Activated CD4-positive, alpha-beta T cell treated with anti-CD3 and anti-CD28 coated beads, Interleukin-2, amount 50 U/mL, for 1 hour (primary cell): ENCODE measurements at places on chromosomes 2 and 18.

DNA sequence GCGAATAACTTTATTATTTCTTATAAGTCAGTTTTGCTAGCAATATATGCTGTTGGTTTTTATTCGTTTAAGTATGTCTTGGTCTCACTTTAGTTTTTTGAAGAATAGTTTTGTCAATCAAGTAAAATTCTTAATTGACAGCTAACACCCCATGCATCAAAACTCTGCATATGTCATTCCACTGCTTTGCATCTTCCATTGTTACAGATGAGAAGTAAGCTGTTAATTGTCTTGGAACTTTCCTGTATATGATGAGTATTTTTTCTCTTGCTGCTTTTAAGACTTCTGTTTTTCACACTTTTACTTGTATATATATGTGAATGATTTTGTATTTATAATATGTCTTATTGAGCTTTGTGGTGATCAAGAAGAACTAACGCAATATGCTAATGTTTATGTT lies 1048.4 kb downstream of the CNTNAP5 start:
- DNase-seq: no peak

DNA sequence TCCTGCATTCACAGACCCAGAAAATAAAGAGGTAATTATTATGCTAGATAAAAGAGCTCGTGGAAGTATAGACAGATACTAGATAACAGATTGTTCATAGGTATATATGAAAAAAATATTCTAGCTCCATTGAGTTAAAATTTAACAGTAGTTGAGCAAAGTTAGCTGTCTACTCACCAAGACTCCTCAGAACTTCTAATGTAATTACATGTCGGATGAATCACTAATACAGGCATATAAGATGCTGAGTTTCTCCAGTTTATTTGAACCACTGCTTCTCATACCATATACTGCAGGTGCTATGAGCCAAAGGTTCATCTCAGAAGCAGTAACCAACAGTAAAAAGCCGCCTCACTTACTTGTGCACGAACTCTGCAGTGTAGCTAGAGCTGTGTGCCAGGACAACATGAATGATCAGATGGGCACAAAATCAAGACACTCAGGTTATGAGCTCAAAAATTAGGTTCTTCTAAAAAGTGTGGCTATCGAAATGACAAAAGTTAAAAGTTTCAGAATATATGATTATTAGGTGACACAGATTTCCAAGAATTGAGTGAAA lies 373.4 kb downstream of the NCKAP5 start:
- no peak for DNase-seq

- DNase-seq: no peak
Observed at GRCh38 chr2:106044021-106044420, 150.1 kb downstream of the UXS1 start.

DNA sequence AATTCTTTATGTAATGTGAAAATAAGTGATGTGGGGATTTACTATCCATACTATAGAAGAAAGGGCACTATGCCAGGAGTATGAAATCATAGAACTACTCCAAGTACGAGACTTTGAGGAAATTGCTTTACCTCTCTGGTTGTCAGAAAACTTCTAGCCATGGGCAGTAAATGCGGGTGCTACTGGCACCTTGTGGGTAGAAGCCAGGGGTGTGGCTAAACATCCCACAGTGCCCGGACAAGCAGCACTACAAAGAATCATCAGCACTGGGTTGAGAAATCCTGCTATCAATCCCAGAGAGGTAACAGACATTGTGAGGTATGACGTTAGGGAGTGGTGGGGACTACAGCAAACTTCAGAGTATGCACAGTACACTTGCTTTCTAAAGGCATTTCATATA lies 453.5 kb upstream of the TNP1 start:
- no peak for DNase-seq

GRCh38 chr2:72144274-72144631 lies 3.4 kb downstream of the CYP26B1 start:
- DNase-seq: no peak

- no peak for DNase-seq
Observed at GRCh38 chr18:79986726-79987125, 1.6 kb downstream of the TXNL4A start.

DNA sequence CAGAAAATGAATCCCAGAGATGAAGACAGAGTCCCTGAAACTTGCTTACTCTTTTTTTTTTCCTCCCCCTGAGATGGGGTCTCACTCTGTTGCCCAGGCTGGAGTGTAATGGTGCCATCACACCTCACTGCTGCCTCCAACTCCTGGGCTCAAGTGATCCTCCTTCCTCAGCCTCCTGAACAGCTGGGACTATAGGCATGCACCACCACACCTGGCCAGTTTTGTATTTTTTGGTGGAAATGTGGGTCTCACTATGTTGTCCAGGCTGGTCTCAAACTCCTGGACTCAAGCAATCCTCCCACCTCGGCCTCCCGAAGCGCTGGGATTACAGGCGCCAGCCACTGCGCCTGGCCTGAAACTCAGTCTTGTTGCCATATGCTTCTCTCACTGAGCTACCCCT lies 27.8 kb downstream of the IGFBP2 start:
- no peak for DNase-seq

- DNase-seq: no peak
Observed at GRCh38 chr2:127464470-127465257, 46.4 kb downstream of the PROC start.

GRCh38 chr2:156341452-156342253 lies 9.1 kb upstream of the NR4A2 start:
- DNase-seq: peak; percentile 88

GRCh38 chr18:76113101-76113500 lies 381.9 kb downstream of the ZNF516 start:
- DNase-seq: no peak

DNA sequence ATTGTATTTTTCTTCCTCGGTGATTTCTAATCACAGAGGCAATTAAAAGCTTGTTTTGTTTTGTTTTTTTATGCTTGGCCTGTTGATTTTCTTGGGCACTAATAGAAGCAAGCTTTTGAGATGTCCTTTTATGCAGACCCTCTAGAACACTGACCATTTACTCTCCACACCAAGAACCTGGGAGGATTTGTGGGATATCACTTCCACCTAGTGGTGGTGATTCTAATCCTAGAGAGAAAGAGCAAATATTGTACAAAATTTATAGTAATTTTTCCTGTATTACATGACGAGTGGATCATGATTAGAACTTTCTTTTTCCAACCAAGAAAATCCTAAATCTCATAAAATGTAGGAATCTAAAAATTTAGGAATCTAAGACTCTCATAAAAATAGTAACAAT lies 23.4 kb downstream of the NEMP2 start:
- DNase-seq: no peak

- DNase-seq: no peak
Observed at GRCh38 chr2:23096906-23097602, 287.9 kb upstream of the KLHL29 start.

GRCh38 chr2:8322634-8323033 lies 359.2 kb upstream of the ID2 start:
- no peak for DNase-seq

DNA sequence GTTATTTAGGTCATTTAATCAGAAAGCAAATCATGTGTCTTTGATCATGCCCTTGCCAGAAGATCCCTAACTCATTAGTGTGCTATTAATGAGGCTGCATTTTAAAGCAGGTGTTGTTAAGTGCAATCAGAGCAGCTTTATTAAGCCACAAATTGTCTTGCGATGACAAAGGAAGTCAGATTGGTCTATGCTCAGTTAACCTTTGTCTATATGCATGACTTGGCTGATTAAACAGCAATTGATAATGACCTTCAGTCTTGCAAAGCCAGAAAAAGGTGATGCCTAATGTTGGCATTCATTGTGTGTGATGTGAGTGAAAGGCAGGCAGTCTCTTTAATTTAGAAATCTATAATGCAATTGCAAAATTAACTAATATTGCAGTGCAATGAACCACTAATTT lies 166.9 kb downstream of the RND3 start:
- DNase-seq: no peak

- DNase-seq: no peak
Observed at GRCh38 chr2:206477296-206477695, 34.0 kb downstream of the ADAM23 start.

GRCh38 chr18:64115881-64116280 lies 33.0 kb downstream of the LINC00305 start:
- no peak for DNase-seq

DNA sequence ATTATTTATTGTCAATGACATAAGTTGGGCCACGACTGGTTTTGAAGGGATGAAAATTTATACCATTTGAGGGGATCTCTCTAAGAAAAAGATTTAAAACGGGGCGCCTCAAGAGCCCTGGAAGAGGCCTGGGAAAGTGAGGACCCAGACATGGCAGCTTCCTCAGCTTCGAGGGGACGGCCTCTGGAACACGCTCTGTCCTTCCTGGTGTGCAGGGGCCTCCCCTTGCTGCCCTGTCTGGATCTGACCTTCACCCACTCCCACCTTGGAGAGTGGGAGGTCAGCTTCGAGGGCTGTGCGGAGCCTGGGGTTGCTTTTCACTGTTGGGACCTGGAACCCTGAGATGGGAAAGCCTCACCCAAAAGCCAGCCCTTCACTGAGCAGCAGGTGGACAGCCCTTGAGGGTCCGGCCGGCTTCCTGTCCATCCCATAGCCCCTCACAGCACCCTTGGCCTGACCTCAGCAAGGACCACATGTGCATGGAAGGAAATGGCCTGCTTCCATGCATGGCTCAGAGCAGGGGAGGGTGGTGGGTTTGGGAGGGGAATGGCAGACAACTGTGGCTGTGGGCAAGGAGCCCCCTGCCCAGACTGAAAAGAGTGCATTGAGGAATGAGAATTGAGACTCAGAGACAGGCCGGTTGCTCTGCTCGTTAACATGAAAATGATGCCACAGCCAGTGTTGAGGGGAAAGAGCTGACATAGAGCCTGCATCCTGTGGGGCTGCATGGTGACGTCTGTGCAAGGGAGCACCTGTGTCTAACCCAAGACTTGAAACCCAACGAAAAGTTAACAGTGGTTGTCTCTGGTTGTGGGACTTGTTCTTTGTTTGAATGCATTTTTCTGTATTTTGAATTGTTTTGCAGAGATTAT lies 16.3 kb downstream of the FBLN7 start:
- peak; percentile 37 for DNase-seq

DNA sequence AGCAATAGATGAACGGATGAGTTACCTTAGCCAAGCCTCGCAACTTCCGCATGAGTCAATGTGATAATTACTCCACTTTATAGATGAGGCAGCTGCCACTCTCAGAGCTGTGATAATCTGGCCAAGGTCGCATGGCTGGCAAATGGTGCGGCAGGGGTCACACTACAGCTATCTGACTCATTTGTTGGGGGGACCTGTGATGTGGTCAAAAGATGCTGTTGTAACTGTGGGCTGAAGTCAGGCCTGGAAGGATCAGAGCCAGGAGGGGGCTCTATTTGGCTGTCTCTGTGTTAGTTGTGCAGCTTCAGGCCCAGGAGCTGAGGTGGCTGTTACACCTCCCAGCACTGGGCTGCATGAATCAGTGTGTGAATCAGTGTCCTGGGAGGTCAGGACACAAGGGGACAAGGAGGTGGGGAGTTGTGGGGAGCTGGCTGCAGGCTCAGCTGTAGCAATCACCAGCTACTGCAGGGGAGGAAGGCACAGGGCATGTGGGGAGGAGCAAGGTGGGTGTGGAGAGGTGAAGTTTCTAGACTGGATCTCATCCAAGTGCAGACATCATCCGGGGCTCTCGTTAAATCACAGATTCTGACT lies 33.1 kb downstream of the NGEF start:
- DNase-seq: no peak

- no peak for DNase-seq
Observed at GRCh38 chr18:62767321-62767720, 52.0 kb downstream of the PHLPP1 start.

DNA sequence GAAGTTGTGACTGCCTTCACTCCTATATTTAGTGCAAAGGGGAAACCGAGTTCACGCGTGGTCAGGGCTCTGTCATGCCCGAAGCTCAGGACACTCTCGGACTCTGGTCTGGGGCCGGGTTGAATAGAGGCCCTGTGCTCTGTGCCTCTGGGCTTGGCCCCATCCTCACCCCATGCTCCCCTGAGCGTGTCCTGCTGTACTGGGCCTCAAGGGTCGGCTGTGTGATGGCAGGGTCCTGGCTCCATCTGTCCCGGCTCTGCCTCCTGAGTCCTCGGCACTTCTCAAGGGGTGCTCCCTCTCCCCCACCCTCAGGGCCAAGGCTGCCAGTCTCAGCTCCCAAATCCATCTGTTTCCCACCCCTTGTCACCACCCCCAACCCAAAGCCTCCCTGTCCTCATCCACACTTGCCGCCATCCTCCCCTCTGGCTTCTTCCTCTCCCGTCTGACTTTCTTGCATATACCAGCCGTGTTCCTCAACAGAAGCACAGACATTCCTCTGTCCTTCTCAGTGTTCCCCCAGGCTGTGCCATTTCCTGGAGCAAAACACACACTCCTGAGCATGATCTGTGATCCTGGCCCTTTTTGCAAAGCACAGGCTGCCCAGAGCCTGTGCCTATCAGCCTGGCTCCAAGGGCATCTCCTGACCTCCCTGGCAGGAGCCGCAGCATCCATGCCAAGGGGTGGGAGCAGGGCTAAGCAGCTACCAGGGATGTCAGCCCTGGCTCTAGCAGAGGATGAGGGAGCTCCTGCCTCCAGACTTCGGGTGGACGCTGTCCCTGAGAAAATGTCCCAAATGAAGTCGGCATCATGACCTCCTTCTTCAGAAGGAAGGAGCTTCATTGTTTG lies 64.2 kb upstream of the OTOS start:
- no peak for DNase-seq

GRCh38 chr2:88400037-88400767 lies 52.3 kb downstream of the FOXI3 start:
- no peak for DNase-seq

DNA sequence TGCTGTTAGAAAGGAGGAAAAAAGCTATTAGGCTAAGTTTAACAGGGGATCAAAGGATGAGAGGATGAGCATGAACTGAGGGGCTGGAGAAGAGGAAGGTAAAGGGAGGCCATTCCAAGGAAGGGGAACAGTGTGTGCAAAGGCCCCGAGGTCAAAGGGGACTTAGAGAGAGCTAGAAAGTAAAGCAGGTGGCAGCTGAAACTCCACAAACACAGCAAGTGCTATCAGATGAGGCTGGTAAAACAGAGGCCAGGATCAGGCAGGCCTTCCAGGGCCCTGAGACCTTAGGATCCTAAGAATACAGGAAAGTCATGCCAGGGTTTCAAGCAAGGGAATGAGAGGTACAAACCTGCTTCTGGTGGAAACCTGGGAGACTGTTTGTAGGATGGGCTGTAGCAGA lies 5.8 kb downstream of the HDAC4 start:
- DNase-seq: no peak

GRCh38 chr2:24993406-24994145 lies 21.8 kb upstream of the DNAJC27 start:
- DNase-seq: no peak

GRCh38 chr2:22902180-22902550 lies 482.8 kb upstream of the KLHL29 start:
- no peak for DNase-seq

- DNase-seq: no peak
Observed at GRCh38 chr2:156340377-156340776, 7.9 kb upstream of the NR4A2 start.

DNA sequence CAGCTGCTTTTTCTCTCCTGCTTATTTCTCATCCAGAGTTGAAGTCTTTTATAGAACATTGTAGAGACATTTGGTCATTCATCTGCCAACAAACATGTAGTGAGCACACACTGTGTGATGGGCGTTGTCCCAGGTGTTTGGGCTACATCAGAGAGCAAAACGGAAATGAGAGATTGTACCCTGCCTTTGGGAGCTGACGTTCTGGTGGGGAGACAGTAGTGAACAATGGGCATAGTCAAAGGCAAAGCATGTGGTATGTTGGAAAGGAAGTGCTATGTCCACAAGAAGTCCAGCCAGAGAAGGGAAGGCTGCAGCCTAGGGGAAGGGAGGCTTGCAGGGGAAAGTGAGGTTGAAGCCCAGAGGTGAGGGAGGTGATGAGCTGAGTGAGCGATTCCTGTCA lies 78.1 kb downstream of the PIEZO2 start:
- no peak for DNase-seq

- DNase-seq: peak; percentile 49
Observed at GRCh38 chr2:28586867-28587266, 91.0 kb downstream of the PLB1 start.
